ENCODE measurements at places on chromosomes 12 and 14.

GRCh38 chr12:15227004-15227679, 5.9 kb upstream of the RERG start:
- no peak for DNase-seq

- DNase-seq, result no peak
Measured at GRCh38 chr12:58883576-58884334, 36.5 kb downstream of the LRIG3 start.

- no peak for DNase-seq
Measured at GRCh38 chr12:18753481-18754123, 15.7 kb downstream of the CAPZA3 start.

DNA sequence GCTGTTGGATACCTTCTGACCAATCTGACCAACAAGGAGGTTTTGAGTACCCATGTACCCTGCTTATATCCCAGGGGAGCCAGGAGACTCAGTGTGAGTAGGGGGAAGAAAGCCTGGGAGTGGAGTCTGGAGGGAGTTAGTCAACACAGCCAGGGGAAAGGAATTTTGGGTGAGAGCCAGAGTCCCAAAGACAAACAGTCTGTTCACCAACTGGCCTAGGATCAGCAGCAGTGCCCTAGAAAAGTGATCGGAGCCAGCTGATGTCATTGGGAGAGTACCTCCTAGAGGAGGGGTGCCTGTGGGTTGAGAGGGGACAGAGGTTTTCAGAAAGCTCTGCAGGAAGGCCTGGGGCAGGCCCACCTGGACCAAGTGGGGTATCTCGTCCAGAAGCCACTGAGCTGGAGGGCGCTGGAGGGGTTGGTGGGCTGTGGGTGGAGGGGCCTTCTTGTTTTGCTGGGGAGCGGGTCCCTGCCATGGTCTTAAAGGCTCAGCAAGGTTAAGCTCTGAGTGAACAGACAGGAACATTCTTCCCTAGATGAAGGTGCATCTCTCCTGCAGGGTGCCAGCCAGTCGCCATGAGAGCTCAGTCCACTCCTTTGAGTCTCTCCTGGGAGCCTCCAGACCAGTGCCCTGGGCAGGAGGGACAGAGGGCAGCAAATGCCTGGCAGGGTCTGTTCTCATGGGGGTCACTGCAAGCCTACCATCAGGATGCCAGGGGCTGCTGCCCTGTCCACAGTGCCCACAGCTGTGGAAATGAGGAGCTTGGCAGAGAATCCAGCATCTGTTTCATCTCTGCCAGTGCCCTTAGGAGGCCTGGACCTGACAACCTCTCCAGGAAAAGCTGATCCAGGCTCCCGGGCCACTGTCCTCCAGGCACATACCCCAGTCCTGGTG, 63.6 kb downstream of the CHGA start:
- DNase-seq, result no peak

DNA sequence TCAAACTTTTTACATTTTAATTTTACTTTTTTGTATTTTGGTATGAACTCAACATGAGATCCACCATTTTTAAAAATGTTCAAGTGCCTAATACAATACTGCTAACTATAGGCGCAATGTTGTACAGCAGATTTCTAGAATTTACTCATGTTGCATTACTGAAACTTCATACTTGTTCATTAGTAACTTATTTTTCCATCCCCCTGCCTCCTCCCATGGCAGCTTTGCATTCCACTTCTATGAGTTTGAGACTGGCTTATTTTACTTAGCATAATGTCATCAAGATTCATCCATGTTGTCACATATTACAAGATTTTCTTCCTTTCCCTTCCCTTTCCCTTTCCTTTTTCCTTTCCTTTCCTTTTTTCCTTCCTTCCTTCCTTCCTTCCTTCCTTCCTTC, 825.9 kb downstream of the SLC16A7 start:
- no peak for DNase-seq

GRCh38 chr14:101535232-101535631, 26.1 kb upstream of the DIO3 start:
- DNase-seq, result no peak

- no peak for DNase-seq
Measured at GRCh38 chr14:34064349-34064748, 113.5 kb upstream of the EGLN3 start.

DNA sequence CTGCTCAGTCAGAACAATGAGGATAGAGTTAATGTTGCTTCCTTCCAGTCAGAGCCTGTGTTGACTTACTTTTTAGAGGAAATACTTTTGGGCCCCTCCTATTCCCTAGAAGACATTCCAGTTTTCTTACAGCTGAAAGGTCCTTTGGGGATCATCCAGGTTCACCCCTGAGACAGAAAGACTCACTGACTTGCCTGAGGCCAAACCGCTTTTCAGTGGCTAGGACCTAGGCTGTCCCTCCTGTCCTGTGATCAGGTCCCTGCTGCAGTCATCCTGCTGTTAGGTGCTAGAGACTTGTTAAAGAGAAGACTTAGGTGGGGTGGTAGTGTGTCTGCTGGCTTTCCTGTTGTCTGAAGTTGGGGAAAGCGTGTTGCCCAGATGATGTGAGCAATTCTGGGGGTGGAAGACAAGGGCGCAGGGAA, 39.6 kb downstream of the SUSD6 start:
- DNase-seq, result no peak

DNA sequence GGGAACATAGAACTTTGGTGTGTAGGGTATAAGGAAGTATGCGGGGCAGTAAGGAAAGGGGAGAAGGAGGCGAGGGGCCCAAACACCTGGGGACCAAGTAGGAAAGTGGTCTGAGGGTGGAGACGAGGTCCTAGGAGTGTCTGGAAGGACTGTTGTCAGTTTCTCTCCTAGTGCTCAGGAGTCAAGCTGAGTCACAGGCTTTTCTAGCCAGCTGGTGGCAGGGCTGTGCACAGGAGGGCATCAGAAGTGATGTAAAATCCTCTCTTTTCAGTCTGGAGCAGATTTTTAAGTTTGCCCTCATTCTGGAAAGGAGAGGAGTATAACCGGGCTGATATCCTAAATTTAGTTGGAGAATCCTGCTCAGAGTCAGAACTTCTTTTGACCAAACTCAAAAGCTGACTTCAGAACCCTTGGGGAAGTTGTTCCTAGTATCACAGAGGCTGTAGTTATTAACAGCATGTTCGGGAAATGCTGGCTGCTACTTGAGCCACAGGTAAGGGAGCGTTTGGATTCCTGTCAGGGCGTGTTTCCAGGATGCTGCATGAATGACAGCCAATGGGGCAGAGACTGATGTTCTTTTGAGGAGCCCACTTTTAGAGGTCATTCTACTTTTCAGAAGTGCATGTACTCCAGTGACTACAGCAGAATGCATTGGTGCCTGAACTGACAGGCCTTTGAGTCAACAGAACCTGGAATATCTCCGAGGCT, 19.3 kb downstream of the ZNF664 start:
- no peak for DNase-seq

DNA sequence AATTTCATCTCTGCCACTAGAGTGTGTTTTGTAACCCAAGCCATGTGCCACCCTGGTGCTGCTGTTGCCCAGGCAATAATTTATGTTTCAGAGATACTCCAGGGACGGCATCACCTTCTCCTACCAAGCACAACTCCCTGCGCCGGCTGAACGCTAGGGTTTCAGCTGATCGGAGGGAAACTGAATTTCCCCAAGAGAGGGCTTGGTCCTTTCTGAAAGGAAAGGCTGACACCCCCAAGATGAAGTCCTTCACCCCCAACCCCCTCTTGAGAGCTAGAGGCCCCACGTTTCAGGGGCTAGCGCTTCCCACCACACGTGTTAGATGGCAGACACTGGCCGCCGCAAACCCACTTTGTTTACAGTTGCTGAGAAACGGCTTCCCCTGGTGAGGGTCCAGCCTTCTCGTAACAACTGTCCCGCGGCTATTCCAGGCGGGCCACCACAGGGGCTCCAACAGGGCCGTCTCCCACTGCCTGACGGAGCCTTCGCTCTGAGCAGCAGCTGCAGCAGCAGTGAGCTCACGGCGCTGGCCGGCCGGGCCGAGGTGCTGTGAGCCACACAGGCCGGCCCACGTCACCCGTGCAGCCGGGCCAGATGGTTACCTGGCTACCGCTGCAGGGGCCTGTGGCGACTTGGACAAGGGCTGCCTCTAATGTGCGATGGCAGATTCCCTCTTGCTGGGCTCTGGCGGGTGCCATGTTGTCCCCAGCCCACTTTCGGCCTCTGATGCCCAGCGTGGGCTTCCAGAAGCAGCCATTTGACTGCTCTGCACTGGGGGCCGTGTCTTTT, 66.4 kb downstream of the TESC start:
- DNase-seq, result no peak

DNA sequence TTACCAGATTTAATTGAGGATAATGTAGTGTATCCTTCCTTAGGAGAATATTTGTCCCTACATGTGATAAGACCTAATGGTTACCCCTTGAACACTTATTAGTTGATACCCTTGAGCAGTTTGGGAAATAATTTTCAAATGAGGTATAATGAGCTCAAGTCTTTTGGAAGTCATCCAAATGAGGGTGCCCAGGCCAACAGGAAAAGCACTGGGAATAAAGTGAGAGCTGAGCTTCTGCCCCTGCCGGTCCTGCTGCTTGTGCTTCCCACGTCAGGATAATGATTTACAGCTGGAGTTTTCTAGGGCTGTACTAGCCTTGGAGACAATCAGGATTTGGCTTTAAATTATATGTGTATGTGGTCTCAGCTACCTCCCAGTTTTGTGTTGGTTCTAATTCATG, 178.8 kb upstream of the FRMD6 start:
- no peak for DNase-seq

DNA sequence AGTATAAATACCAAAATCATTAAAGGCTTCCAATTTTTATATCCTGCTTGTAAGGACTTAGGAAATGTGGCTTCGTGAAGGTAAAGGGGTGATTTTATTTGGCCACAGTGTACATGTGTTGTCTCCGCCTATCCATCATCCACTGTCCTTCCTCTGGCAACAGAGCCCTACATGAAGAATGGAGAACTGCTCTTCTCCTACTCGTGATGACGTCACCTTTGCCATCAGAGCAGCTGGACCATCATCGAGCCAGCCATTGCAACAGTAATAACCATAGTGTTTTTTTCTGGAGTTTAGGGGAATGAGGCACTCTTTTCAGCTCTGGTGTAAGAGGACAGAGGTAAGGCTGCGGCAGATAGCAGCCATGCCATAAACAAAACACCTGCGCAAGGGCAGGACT, 19.2 kb downstream of the ITPR2 start:
- DNase-seq, result no peak

- no peak for DNase-seq
Measured at GRCh38 chr12:101459642-101460346, 15.3 kb upstream of the SPIC start.

DNA sequence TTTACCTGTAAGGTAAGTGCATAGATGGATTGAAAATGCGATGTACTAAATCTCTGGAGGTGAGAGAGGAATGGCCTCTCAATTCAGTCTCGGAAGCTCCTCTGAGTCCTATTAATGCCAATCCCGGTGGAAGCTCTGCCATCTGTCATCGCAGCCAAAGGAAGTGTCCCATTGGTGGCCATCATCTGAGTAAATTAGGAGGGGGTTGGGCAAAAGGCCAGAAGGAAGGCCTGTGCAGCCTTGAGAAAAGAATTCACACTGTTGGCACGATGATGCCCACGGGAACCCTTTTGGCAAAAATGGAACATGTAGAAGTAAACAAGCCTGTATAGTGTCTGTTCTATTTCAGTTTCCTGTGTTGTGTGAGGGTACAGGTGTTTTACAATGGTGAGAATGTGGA, 494.8 kb downstream of the NELL2 start:
- DNase-seq, result no peak

DNA sequence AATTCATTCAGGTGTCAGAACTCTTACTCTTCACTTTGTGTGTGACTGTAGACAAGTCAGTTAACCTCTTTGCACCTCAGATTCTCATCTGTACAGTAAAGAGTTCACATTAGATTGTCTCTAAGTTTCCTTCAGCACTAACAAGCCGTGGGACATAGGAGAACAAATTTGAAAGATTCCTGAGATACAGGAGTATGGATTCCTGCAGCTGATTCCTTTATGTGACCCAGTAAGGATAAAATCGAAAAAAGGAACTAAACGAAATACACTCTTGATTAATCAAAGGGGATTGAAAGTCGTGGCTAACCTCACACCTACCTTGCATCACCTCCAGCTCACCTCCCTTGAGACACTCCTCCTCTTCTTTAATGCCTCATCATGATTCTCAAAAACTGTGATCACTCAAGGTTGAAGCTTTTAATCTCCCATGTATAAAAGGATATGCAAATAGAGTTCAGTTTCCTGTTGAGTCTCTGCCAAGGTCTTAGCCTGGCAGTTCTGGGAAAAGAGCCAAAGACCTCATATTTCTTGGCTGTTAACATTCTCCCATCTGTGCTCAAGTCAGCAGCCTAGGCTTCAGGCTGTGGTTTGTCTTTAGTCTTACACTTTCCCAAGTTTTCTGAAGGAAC, 156.6 kb downstream of the DAD1 start:
- DNase-seq, result no peak

- no peak for DNase-seq
Measured at GRCh38 chr14:24612196-24612595, 2.7 kb upstream of the GZMH start.

DNA sequence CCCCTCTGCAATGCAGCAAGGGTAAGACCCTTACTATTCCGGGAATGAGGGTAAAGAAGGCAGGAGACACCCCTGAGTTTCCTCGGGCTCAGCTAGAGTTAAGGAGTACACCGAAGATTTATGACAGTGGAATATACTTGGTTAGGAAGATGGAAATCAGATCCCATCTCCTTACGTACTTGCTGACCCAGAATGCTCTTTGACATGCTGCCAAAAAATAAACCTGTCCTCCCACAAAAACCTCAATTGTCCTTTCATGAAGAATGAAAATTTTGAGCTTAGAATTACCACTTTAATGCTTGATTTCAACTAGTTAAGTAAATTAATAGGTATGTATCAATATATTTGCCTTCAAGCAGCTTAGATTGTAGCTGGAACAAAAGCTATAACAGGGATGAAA, 99.5 kb downstream of the PRIMA1 start:
- DNase-seq, result no peak

DNA sequence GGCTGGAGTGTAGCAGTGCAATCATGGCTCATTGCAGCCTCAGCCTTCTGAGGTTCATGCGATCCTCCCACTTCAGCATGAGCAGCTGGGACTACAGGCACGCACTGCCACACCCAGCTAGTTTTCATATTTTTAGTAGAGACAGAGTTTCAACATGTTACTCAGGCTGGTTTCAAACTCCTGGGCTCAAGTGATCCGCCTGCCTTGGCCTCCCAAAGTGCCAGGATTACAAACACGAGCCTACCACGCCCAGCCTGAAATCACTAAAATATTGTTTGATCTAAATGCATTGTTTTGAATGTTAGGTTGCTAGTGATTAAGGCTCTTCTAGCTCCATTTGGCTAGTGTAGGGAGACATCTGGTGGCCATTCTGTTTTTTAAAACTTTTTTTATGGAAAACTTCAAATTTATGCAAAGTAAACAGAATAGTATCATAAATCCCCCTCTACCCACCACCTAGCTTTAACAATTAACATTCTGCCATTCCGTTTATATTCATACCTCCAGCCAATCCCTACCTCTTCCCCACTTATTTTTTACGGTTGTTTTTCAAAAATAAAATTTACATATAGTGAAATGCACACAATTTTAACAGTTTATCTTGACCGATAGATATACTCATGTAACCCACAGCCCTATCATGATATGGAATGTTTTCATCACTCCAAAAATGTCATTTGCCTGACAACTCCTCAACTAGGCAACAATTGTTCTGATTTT, 37.8 kb downstream of the MYO1H start:
- no peak for DNase-seq
